ENCODE measurements at places on chromosomes 13 and 19. TPM values are rescaled to one million over a fixed set of nuclear protein-coding genes. Genes with fewer than 3 reads are reported as not detected.
A peak's percentile ranks its signal among the peaks of the same experiment; 100 is the strongest.

The GJB6 gene
- total RNA-seq, result not detected

The NCCRP1 gene
- 0.39 TPM for total RNA-seq

The CSNK1A1L gene
- total RNA-seq, result not detected

The PTPRH gene
- total RNA-seq, result 2.3 TPM

The LACC1 gene
- 12.5 TPM for total RNA-seq

The LYPD5 gene
- 8.6 TPM for total RNA-seq

The KCNN4 gene
- 1.7 TPM for total RNA-seq

The APOC4 gene
- total RNA-seq, result not detected

The SIAH3 gene
- total RNA-seq, result not detected

DNA sequence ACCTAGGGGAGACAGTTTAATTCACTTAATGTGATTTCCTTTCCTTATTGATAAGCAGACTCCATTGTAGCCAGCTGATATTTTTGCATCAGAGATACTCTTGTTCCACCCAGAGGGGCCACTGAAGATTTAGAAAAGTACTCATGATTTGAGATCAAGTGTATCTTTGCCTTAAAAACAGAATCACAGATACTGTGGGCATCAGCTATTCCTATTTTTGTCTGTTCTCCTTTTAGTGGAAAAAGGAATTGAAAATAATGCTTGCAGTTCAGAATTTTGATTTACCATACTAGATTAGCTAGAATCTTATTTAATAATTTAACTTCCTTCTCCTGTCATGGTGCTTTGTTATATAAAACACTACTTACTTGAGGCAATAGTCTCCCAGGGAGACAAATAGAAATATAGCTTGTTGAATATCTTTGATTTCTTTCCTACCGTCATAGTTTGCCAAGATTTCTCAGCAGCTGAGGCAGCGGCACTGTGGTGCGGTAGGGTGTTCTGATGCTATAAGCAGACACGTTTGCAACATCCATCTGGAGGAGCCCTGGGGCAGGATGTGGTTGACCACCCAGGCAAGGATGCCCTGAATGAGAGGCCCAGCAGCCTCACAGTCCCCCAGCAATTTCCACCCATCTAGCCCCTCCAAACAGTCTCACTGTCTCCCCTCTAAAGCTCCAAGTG lies 47.0 kb upstream of the RAP2A start:
- no peaks in the 10 kb centered on the region for H3K27me3 ChIP-seq
- no peak for DNase-seq
- peaks cover 18% of the 10 kb centered on the region for H3K4me1 ChIP-seq
- no peak overlapping the region for H3K27ac ChIP-seq

GRCh38 chr13:37701972-37702371 lies 103.4 kb upstream of the POSTN start:
- no peaks in the 10 kb centered on the region for H3K36me3 ChIP-seq
- H3K4me3 ChIP-seq, result no peak overlapping the region
- no peak overlapping the region for H3K27ac ChIP-seq

- H3K4me1 ChIP-seq, result peaks cover 4% of the 10 kb centered on the region
- no peak overlapping the region for H3K4me3 ChIP-seq
- no peaks in the 10 kb centered on the region for H3K27me3 ChIP-seq
Measured at GRCh38 chr19:30689474-30689873, 317.3 kb downstream of the ZNF536 start.

DNA sequence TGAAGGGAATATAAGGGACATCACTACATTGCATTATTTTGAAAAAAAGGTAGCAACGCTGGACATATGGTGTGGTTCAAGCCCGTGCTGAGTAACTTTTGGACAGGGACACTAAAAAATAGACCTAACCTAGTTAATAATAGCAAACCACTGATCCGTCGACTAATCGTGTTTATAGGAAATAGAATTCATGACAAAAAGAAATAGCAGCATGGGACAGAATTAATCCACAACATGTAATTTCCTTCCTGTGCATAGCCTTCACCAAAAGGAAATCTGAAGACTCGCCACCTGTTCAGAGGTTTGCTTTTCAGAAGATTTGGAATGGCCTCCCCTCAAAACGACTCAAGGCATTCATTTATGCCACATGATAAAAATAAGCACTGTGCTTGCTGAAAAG lies 128.7 kb downstream of the FGF14 start:
- no peaks in the 10 kb centered on the region for H3K27me3 ChIP-seq
- DNase-seq, result no peak
- no peaks in the 10 kb centered on the region for H3K36me3 ChIP-seq
- H3K4me3 ChIP-seq, result no peak overlapping the region

DNA sequence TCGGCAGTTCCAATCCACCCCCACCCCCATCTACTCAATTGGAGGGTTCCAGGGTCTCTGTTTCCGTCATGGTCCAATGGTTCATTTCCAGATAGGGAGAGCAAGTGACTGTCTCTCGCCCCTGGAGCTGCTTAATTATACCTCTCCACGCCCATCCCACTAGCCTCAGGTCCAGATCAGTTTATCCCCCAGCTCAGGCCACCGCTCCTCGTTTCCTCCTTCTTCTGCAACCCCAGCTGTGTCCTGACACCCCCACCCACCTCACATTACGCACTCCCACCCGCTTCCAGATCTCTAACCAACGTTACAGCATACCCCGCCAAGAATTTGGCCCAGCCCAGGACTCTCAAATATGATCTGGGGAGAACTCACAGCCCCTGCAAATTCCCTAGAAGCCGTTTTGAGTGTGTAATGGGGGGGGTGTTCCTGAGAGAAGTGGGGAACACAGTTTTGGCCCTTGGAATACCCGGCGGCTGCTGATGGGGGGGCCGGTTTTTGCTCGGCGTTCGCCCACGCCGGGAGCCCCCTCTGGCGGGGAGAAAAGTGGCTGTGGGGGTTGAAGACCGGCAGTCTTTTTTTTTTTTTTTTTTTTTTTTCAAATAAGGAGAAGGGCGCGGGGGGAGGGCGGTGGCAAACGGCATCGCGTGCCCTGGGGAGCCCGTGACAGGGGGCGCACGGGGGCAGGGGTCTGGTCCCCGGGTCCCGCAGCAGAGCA lies 1.7 kb upstream of the PDE4A start:
- no peak overlapping the region for H3K27ac ChIP-seq
- H3K4me1 ChIP-seq, result peaks cover 58% of the 10 kb centered on the region
- no peak for DNase-seq
- H3K4me3 ChIP-seq, result peak overlapping the region; percentile 40
- no peaks in the 10 kb centered on the region for H3K36me3 ChIP-seq

GRCh38 chr19:6229951-6230712 lies 49.6 kb downstream of the MLLT1 start:
- peaks cover 14% of the 10 kb centered on the region for H3K36me3 ChIP-seq
- no peaks in the 10 kb centered on the region for H3K27me3 ChIP-seq
- H3K4me1 ChIP-seq, result peaks cover 74% of the 10 kb centered on the region
- DNase-seq, result no peak
- H3K27ac ChIP-seq, result no peak overlapping the region

DNA sequence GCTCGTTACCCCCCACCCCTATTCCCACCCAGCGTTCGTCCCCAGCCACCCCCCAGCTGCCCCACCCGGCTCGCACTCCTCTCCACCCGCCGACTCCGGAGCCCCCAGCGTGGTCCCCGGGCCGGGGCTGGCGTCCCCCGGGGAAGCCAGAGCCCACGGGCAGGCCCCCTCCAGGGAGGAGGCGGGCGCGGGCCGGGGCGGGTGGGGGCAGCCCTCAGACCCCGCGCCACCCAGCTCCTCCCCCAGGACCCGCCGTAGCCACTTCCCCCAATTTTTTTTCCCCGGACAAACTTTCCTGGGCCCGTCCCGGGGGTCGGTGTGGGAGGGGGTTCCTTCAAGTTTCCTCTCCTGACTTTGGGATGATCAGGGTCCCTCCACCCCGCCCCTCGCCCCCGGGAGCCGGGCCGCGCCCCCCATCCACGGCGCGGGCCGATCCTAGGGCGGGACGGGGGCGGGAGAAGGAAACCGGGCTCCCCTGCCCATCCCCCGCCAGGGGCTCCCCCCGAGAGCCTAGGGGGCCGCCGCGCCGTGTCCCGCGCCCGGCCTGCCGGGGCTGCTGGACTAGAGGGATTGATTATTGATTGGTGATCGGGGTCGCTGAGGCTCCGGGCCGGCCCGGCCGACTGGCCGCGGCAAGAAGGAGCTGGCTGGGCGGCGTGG lies 927 bp upstream of the TSHZ3 start:
- DNase-seq, result no peak
- peak overlapping the region; percentile 98 for H3K4me3 ChIP-seq
- peak overlapping the region; percentile 99 for H3K27ac ChIP-seq
- H3K27me3 ChIP-seq, result peaks cover 12% of the 10 kb centered on the region
- no peaks in the 10 kb centered on the region for H3K36me3 ChIP-seq

GRCh38 chr19:30227661-30228112 lies 144.5 kb upstream of the ZNF536 start:
- no peak for DNase-seq
- peaks cover 32% of the 10 kb centered on the region for H3K4me1 ChIP-seq
- no peaks in the 10 kb centered on the region for H3K36me3 ChIP-seq
- H3K4me3 ChIP-seq, result peak overlapping the region; percentile 76
- H3K27me3 ChIP-seq, result peaks cover 97% of the 10 kb centered on the region

DNA sequence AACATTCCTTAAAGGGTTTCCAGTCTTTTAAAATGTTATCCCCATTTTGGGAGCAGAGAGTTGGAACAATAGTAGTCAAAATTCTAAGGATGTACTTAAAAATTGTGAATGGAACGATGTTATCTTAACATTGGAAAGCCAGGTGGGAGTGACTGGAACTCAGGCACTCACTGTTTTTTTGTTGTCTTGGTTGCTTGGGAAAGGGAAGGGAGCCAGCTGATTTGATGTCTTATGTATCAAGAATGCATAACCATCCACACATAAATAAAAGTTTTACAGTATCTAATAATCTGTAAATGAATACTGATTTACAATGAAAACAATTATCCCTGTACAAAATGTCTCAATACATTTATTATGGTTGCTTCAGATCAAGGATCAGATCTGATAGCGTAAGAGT lies 88.7 kb downstream of the SLC10A2 start:
- no peaks in the 10 kb centered on the region for H3K36me3 ChIP-seq
- H3K4me3 ChIP-seq, result peak overlapping the region; percentile 44
- no peaks in the 10 kb centered on the region for H3K27me3 ChIP-seq
- no peaks in the 10 kb centered on the region for H3K4me1 ChIP-seq

DNA sequence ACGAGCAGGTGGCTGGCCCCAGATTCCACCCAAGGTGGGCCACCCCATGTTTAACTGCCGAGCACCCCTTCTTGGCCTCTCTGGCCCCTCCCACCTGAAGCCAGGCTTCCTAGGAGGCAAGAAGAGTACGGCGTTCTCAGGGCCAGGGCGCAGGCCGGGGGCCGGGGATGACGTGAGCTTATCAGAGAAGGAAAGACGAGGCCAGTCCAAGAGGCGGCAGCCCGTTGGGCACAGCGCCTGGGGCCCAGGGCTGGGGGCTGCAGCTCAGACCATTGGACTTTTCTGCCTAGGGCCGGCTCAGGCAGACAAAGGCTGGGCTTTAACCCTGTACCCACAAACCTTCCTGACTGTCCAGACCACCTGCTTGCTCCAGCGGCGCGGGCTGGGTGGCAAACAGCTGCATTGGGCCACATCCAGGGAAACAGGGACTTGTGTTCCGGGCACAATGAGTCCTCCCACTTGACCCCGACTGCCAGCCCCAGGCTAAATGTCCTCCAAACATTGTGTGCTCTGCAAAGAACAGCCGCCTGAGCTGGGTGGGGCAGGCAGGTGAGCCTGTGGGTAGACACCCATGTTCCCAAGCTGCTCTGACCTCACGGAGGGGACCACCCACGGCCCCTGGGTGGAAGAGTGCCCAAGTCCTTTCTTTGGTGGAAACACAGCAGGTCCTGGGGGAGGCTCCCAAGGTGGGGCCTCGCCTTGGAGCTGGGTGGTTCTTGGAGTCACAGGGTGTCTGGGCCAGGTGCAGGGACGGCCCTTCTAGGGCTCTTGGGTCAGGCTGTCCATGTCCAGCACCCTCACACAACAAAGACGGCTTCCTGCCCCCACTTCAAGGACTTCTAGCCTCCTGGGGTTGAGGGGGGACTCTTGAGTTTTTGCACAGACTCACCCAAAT lies 21.9 kb downstream of the COMP start:
- H3K27ac ChIP-seq, result no peak overlapping the region
- no peaks in the 10 kb centered on the region for H3K27me3 ChIP-seq
- no peak for DNase-seq
- no peak overlapping the region for H3K4me3 ChIP-seq
- no peaks in the 10 kb centered on the region for H3K4me1 ChIP-seq
- peaks cover 35% of the 10 kb centered on the region for H3K36me3 ChIP-seq

GRCh38 chr13:50198508-50198907 lies 183.3 kb downstream of the KCNRG start:
- DNase-seq, result peak; percentile 70
- H3K27me3 ChIP-seq, result no peaks in the 10 kb centered on the region

GRCh38 chr19:1501200-1501595 lies 10.2 kb downstream of the REEP6 start:
- peaks cover 9% of the 10 kb centered on the region for H3K4me1 ChIP-seq
- peaks cover 21% of the 10 kb centered on the region for H3K27me3 ChIP-seq
- H3K36me3 ChIP-seq, result peaks cover 5% of the 10 kb centered on the region

DNA sequence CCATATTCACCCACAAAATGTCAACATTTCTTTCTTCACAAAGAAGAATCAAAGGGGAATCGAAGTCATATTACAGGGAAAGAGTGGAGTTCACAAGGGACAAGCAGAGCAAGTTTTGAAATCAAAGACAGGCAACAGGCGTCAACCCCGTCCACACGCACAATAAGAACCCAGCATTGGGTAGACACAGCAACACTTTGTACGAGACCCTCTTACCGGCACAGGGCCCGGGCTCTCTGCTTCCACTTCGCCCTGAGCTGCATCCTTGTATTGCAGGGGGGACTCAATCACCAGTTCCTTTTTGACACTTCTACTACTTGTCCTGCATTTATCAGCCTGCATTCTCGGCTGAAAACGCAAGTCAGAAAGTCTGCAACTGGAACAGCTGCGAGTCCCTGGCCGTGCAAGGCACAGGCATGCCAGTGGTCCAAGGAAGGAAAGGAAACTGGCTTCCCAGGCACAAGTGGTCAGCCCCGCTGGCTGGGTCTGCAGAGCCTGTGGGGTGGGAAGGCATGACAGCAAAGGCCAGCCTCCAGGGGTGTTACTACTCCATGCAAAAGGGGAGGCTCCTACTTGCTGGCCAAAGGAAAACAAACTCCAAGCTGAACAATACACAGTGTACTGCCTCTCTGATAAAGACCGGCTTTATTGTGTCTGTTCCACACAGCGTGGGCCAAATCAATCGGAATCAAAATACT lies at the start of gene DOCK9:
DOCK9 (minus strand) TSS at position 497 of the 698 bp plus-strand sequence; CDS start at position 342, 155 bp downstream.
- peaks cover 99% of the 10 kb centered on the region for H3K4me1 ChIP-seq
- no peak for DNase-seq
- H3K27me3 ChIP-seq, result no peaks in the 10 kb centered on the region
- H3K27ac ChIP-seq, result peak within 1 kb of the TSS; percentile 74
- H3K36me3 ChIP-seq, result no peaks in the 10 kb centered on the region
- peak within 1 kb of the TSS; percentile 48 for H3K4me3 ChIP-seq

GRCh38 chr19:45568732-45569131 lies 15.9 kb downstream of the OPA3 start:
- H3K4me3 ChIP-seq, result no peak overlapping the region
- H3K27ac ChIP-seq, result no peak overlapping the region
- no peak for DNase-seq
- H3K27me3 ChIP-seq, result no peaks in the 10 kb centered on the region

DNA sequence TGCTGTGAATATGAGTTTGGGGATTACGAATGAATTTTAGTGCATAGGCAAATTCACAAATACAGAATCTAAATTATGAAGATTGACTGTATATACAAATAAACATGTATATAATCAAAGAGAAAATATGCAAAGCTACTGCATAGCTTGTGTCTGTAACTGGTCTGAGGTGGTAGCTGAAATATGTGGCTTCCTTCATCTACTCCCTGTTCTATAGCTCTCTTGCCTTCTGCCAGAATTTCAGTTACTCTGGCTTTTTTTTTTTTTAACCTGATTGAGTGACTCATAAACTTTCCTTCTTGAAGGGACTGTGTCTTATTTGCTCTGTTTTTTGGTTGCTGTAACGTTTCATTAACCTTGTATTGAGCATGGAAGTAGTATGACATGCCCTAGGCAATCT lies 26.6 kb downstream of the DNAJC3 start:
- H3K4me1 ChIP-seq, result peaks cover 17% of the 10 kb centered on the region
- H3K4me3 ChIP-seq, result no peak overlapping the region
- no peak for DNase-seq
- no peak overlapping the region for H3K27ac ChIP-seq
